Muscle of leg (tissue), 16 donors: ENCODE measurements at places on chromosomes 1 and 21.

DNA sequence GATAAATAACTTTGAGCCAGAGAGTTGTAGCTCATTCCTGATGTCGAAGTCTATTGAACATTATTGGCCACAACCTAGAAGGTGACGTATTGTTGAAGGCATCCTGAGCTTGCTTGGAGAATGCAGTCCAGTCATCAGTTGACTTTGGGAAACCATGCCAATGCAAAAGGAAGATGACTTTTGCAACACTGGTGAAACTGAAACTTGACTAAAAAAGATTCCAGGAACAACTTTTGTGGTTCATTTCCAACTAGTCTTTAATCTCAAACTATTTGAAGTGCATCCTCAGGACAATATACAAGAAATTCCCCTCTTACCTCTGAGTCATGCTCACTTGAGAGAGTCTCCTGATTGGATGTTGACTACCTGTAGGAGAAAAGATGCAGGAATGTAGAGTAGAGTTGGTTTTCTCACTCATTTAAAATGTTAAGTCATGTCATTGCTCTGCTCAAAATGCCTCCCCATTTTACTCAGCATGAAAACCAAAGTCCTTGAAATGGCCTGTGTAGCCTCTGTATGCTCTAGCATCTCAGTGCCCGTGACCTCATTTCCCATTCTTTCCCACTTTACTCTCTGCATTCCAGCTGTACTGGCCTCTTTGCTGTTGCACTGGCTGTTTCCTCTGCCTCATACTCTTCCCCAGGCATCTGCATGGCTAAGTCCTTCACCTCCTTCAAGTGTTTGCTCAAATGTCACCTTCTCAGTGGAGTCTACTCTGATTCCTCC is 24.4 kb upstream of the LEPR start:
- DNase-seq, result peak; percentile 6

GRCh38 chr1:29590583-29591565 is 354.6 kb downstream of the PTPRU start:
- DNase-seq, result no peak

GRCh38 chr1:215243345-215244054 is 161.0 kb downstream of the KCNK2 start:
- DNase-seq, result peak; percentile 56

- DNase-seq, result no peak
These were observed 108.9 kb upstream of the TRABD2B start for GRCh38 chr1:48106049-48106448.

GRCh38 chr1:224644553-224645154 is 28.5 kb downstream of the CNIH3 start:
- DNase-seq, result peak; percentile 46

GRCh38 chr1:65266476-65266875 is 42.9 kb upstream of the DNAJC6 start:
- DNase-seq, result no peak

DNA sequence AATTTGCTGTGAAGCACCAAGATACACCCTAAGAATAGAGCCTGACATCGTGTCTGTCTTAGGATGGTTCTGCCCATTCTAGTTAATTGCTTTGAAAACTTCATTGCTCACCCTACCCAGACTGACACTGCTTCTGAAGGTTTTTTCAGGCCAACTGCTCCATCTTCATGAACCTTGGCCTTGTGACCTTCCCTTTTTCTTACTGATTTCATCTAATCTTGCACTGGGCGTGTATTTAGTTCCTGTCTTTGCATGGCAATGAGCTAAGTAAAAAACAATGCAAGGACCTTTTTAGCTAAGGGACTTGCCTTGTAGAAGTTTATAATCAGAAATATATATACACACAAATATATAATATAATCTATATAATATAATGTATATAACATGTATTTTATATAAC is 108.0 kb downstream of the PBX1 start:
- DNase-seq, result no peak

DNA sequence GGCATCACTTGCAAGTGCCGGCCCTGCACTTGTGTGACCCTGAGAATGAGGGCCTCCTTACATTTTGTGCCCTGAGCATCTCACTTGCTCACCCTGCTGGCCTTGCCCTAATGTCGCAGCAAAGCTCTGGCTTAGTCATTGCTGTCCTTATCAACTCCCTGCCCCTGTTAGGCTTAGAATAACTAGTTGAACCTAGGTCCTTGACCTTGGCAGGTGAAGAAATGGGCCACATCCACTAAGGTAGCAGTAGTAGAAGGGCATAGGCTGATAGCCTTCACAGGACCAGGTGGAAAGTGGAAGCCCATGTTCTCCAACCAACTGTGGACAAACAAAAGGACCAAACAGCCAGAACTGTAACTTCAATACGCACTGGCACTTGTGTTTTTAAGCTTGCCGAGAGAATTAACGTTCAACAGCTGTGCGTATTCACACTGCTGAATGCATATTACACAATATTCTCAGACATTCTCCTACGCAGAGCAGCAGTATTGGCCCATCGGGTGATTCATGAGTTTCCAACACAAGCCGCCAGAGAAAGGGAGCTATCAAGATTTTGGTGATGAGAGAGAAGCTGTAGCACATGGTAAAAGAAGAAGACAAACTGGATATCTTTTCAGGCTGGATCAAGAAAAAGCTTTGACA is 27.7 kb upstream of the PTGFRN start:
- DNase-seq, result peak; percentile 94

GRCh38 chr1:92833840-92834239 is 2.0 kb downstream of the RPL5 start:
- DNase-seq, result no peak

DNA sequence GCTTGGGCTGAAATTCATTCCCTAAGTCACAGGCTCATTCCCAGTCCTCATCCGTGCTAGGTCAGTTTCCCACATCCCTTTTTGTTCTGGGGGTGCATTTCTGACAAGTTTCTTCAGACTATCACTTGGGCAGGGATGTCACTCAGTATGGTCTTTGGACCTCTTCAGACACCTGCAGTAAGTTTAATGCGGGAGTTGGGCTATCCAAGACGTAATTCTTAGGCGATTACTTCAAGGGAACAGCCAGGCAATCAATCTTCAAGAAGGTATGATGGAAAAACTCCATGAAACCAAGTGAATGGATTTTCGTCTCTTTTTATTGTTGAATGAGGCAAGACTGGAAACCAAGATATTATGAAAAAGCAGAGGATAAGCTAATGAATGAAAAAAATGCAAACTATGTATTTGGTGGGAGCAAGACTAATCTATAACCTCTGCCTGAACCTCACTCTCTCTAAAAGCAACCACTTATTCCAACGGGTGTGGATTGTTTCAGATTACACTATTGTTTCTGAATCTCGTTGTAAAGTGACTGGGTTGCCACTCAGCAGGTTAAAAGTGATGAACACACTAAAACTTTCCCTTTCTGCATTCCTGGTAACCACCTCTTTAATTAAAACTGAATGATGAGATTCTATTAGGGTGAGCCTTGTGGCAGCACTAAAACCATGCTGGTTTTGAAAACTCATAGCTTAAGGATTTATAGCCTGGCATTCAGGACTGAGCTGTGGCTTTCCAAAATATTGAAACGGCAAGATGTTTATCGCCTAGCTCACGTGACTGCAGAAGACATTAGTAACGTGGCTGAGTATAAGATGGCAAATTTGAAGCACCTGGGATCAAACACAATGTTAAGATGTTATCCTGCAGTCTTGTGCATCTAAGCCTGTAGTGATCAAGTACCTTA is 1.1 kb downstream of the RASAL2 start:
- no peak for DNase-seq

- DNase-seq, result peak; percentile 74
These were observed 19.1 kb upstream of the EDN2 start for GRCh38 chr1:41503538-41504113.

- DNase-seq, result peak; percentile 94
These were observed 45.7 kb downstream of the ZC3H11B start for GRCh38 chr1:219566951-219567947.

GRCh38 chr1:101992821-101993575 is 3.7 kb downstream of the OLFM3 start:
- DNase-seq, result no peak

GRCh38 chr1:225879521-225880221 is 2.5 kb downstream of the TMEM63A start:
- DNase-seq, result no peak

DNA sequence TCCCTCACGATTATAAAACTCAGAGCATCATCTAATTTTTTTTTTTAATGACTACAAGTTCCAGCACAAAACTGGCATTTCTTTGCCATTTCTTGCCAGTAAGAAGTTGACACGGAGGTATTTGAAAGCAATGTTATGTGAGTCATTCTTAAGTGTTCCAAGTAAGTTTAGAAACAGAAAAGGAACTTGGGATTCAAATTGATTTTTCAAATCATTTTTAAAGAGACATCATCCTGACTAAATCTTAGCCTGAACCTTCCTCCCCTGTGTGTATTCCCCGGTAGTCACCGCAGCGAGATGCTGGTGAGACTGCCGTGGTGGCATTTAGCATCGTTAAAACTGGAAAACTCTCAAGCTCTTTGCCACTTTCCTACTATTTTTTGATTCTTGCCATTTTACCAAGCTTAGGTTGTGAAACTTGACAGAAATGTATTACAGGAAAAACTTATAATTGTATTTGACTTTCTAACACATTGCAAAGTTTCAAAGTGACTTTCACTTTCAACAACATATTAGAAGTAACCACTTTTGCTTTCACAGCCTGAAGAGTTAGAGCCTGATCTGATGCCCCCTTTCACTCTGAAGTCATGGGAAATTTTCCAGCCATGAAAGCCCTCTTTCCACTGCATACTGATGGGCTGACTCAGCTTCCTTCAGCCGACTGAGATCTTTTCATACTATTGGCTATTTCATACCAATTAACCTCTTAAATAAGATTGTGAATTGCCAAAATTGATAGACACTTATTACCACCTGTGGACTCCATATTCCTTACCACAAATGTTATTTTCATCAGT is 61.4 kb downstream of the OLFML2B start:
- DNase-seq, result peak; percentile 78
